Naive B cell (primary cell): ENCODE measurements at places on chromosomes 13 and 19. TPM values are rescaled to one million over a fixed set of nuclear protein-coding genes. Genes with fewer than 3 reads are reported as not detected.
A peak's percentile ranks its signal among the peaks of the same experiment; 100 is the strongest.

PRR12 gene
- 0.09 TPM for polyA plus RNA-seq

ZNF566 gene
- polyA plus RNA-seq, result 24.8 TPM

- peak; percentile 44 for DNase-seq
Measured at GRCh38 chr19:8445488-8446001, 770 bp downstream of the HNRNPM start.

- DNase-seq, result no peak
Measured at GRCh38 chr13:43375797-43376465, 352.5 kb downstream of the DNAJC15 start.

KIR3DL1 gene
- not detected for polyA plus RNA-seq

DNA sequence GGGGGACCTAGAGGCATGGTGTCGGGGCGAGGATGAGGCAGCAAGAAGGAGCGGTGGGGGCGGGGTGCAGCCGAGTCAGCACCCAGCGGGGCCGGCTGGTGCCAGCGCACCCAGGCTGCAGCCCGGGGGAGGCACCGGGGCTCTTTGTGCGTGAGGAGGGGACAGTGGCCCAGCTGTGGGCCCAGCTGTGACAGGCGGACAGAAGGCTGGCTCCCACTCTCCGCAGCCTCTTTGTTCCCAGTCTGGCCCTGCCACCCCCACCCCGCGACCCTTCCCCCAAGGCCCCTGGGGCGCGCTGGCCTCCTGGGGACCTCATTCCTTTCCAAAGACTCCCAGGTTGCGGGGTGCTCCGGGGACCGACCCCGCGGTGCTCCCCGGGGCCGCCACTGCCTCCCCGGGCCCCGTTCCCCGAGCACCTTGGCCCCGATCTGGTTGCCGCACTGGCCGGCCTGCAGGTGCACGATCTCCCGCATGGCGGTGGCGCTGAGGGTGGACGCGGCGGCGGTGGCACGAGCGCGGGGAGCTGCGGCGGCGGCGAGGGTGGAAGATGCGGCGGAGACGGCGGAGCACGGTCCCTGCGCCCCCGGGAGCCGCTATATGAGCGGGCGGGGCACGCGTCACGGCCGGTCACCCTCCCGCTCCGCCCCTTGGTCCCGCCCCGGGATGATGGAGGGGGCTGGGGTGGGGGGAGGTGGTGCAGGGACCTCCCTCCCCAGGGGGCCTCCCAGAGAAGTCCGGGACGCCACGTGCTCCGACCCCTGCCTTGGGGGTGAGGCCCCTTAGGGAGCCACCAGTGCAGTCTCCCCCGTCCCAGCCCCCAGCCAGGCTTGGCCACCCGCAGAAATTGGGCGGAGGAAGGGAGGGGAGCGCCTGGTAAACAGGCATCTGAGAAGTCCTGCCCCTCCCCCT is at the start of gene TUBB4A:
TUBB4A (minus strand) TSS at position 570 of the 909 bp plus-strand sequence; CDS start at position 473, 97 bp downstream.
- peak; percentile 28 for DNase-seq

PDE4C gene
- polyA plus RNA-seq, result not detected

ADM5 gene
- 0.19 TPM for polyA plus RNA-seq

DNA sequence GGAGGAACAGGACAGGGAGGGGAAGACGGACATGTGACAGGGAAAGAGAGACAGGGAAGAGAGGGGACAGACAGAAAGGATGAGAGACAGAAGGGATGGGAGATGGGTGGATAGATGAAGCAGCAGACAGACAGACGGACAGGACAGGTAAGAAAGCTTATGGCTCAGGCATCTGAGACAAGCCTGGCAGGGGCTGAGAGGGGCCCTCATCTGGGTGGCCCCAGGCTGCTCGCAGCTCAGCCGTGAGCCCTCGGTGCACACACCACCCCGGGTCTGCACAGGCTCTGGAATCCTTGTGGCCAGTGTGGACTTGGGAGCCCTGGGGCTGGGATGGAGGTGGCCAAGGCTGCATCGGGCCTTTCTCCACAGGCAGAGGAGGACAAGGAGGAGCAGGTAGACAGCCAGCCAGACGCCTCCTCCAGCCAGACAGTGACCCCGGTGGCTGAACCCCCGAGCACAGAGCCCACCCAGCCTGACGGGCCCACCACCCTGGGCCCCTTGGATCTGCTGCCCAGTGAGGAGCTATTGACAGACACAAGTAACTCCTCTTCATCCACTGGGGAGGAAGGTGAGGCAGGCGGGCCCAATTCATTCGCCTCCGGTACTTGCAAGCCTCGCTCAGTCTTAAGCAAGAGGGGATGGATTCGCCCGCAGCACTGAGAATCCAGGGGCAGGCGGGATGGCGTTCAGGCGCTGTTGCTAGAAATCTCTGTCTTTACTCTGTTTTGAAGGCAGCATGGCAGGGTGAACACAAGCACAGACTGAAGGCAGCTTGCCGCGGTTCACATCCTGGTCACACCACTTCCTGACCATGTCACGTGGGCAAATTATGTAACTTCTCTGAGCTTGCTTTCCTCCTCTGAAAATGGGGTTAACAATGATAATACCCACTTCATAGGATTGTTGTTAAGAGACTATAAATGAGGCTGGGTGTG is 14.0 kb downstream of the GRAMD1A start:
- DNase-seq, result no peak

DNA sequence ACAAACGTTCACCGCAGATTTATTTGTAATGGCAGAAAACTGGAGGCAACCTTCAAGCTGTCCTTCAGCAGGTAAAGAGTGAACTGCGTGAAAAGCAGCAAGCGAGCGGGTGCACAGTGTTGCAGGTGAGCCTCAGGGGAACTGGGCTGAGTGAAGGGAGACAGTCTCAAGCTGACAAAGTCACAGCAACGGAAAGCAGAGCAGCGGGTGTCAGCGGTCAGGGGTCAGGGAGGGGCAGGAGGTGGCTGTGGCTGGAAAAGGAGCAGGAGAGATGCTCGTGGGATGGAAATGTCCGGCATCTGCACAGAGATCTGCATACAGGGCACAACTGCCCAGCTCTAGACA is 8.5 kb upstream of the RASA3 start:
- DNase-seq, result peak; percentile 61

- DNase-seq, result no peak
Measured at GRCh38 chr19:15631817-15632216, 8.9 kb upstream of the CYP4F3 start.

DNA sequence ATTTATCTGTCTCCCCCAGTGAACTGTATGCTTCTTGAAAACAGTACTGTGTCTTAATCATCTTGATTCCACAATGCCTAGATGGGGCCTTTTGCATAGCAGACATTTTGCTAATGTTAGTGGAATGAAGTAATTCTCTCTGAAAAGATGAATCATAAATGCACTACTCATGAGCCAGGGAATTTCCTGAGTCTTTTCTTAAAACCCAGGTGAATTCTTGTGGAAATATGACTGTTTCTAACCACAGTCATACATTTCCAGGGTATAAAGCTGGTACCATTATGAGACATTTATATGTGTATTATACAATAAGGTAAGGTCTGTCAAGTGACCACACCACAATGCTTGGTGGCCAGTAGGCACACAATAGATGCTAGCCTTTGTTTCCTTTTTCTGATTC is 5.5 kb upstream of the KCTD4 start:
- DNase-seq, result no peak

ZSCAN4 gene
- polyA plus RNA-seq, result not detected

ENOX1 gene
- polyA plus RNA-seq, result not detected

DNA sequence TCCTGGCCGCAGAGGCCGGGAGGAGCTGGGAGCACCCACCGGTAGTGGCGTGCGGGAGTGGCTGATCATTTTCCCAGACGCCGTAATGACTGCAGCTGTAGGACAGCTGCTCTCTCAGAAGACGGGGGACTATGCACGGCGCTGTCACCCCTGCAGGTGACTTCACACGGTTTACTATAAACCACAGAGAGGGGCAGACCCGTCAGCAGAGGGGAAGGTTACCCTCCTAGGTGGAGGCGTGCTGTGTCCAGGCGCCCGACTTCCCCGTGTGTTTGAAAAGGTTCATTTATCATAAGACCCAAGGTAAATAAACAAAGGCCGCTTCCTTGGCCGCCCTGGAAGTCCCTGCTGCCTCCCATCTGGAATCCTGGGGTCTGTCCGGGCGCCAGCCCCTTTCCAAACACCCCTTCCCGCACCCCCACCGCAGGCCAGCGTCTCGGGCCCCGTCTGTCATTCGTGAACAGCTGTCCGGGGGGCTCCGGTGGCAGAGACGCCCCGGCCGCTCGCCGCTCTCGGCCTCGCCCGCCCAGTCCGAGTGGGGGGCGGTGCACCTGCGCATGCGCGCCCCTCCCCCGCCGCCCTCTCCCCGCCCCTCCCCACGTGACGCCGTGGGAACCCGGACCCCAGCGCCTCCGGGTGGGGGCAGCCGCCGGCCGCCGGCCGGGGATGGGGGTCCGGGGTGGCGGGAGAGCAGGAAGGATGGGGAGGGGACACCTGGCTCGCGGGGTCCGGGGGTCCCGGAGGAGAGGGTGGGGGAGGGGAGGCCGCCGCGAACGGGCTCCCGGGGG is 915 bp downstream of the SHC2 start:
- DNase-seq, result no peak

LPAR2 gene
- 7.4 TPM for polyA plus RNA-seq

PTH2 gene
- polyA plus RNA-seq, result not detected

ACOD1 gene
- polyA plus RNA-seq, result not detected

- DNase-seq, result no peak
Measured at GRCh38 chr19:41709951-41710645, 1.7 kb downstream of the CEACAM5 start.

LILRB3 gene
- 0.45 TPM for polyA plus RNA-seq

DNA sequence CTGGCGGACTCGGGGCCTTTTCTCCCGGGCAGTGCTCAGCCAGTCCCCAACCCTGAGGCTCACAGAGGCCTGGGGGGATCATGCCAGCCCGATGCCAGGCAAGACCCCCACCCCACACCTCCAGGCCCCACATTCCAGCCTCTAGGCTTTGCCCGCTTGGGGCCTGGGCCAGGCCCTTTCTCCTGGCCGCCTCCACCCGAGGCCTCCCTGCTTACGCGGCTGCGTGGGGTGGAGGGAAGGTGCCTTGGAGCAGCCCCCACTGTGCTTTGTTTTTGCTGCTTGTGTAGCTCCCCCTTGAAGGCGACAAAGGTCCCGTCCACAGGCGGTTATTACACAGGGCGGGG is 38.4 kb downstream of the SMIM24 start:
- DNase-seq, result no peak

SWSAP1 gene
- 10.2 TPM for polyA plus RNA-seq

PLPP2 gene
- polyA plus RNA-seq, result not detected

- no peak for DNase-seq
Measured at GRCh38 chr13:47092202-47092601, 195.3 kb upstream of the HTR2A start.

TNFAIP8L1 gene
- 4.7 TPM for polyA plus RNA-seq

DNA sequence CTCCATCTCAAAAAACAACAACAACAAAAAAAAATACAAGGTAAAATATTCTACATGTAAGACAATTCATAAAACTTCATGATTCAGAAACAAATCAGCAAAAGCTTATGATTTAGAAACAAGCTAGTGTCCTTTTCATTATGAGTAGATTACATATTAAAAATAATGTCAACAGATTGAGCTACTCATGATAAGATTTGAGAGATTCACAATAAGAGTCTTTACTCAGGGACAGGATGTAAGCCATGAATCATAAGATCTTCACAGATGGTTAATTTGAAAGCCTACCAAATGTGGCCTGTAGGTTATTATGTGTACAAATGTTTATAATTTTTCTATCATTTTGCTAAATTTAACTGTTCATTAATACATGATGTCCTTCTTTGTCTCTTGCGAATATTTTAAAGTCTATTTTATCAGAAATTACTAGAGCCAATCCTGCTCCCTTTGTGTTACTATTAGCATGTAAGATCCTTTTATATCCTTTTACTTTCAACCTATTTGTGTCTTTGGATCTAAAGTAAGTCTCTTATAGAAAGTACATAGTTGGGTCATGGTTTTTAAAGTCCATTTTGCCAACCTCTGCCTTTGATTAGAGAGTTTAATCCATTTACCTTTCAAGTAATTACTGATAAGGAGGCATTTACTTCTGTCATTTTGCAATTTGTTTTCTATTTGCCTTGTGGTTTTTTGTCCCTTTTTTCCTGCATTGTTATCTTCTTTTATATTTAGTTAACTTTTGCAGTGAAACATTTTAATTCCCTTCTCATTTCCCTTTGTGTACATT is 68.3 kb upstream of the RXFP2 start:
- no peak for DNase-seq

- no peak for DNase-seq
Measured at GRCh38 chr13:29709407-29710069, 114.0 kb upstream of the SLC7A1 start.

KANK3 gene
- polyA plus RNA-seq, result not detected

ACP7 gene
- not detected for polyA plus RNA-seq

KEAP1 gene
- polyA plus RNA-seq, result 9.3 TPM

- DNase-seq, result no peak
Measured at GRCh38 chr13:94087100-94087499, 392.4 kb downstream of the DCT start.

- no peak for DNase-seq
Measured at GRCh38 chr13:113283904-113284303, 13.1 kb upstream of the LAMP1 start.

- DNase-seq, result peak; percentile 87
Measured at GRCh38 chr19:35347171-35347929, at the start of gene FFAR1. Gene FFAR1 (plus strand): TSS chr19:35347902. CDS start chr19:35351552, 3,650 bp downstream.

MYO16 gene
- not detected for polyA plus RNA-seq

GRCh38 chr19:45294291-45295029 is 28.2 kb downstream of the CKM start:
- no peak for DNase-seq

- no peak for DNase-seq
Measured at GRCh38 chr19:2035590-2035991, 15.5 kb downstream of the MKNK2 start.

- DNase-seq, result no peak
Measured at GRCh38 chr19:11377237-11377636, 2.8 kb downstream of the SWSAP1 start.

MCOLN1 gene
- polyA plus RNA-seq, result 6.9 TPM

PROZ gene
- not detected for polyA plus RNA-seq

- DNase-seq, result no peak
Measured at GRCh38 chr13:94753327-94753726, 41.0 kb upstream of the SOX21 start.

GRCh38 chr13:31775686-31776085 is 36.4 kb downstream of the RXFP2 start:
- no peak for DNase-seq

DNA sequence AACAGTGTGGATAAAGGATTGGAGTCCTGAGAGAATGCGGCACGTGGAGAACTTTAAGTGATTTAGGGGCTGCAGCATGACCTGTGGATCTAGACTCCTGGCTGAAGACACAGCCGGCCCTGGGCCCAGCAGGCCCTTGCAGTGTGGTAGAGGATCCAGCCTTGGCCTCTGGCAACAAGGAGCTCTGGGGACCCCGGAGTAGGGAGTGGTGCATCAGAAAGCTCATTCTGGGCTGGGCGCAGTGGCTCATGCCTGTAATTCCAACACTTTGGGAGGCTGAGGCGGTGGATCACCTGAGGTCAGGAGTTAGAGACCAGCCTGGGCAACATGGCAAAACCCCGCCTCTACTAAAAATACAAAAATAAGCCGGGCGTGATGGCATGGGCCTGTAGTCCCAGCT is 76.0 kb downstream of the CHST8 start:
- no peak for DNase-seq

GRCh38 chr13:41905600-41906254 is 55.2 kb downstream of the VWA8 start:
- DNase-seq, result no peak
